ENCODE measurements at places on chromosomes 13 and 19. TPM values are rescaled to one million over a fixed set of nuclear protein-coding genes. Genes with fewer than 3 reads are reported as not detected.

Gene JAK3
- total RNA-seq = 7.1 TPM

Gene FOXO1
- 23.6 TPM for total RNA-seq

DNA sequence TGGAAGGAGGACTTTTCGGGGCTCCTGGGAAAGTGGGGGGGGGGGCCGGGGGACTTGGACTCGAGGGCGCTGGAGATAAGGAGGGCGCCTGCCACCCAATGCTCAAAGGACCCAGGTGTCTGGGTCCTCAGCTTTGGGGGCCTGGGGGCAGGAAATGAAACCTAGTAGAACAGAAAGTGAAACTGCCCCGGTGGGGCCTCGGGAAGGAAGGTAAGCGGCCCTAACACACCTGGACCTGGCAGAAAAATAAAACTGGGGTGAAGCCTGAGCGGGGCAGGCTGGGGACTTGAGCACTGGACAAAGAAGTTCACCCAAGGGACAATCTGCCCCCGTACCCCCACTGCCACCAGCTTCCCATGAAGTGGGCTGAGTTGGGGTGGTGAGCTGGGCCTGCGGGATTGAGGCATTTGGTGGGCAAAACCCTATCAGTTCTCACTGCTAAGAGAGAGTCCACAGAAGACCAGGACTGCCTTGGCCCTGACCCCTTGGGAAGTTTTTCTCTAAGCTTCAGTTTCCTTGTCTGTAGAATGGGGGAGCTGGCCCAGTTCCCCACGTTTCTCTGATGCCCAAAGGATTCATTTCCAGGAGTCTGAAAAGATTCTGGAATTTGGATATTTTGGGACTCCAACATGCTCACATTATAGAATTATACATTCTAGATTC, 2.3 kb downstream of the PRKD2 start:
- DNase-seq = no peak
- H3K27ac ChIP-seq = peak overlapping the region; percentile 89
- no peaks in the 10 kb centered on the region for H3K36me3 ChIP-seq
- no peaks in the 10 kb centered on the region for H3K27me3 ChIP-seq
- peak overlapping the region; percentile 72 for H3K4me3 ChIP-seq
- H3K4me1 ChIP-seq = no peaks in the 10 kb centered on the region

DNA sequence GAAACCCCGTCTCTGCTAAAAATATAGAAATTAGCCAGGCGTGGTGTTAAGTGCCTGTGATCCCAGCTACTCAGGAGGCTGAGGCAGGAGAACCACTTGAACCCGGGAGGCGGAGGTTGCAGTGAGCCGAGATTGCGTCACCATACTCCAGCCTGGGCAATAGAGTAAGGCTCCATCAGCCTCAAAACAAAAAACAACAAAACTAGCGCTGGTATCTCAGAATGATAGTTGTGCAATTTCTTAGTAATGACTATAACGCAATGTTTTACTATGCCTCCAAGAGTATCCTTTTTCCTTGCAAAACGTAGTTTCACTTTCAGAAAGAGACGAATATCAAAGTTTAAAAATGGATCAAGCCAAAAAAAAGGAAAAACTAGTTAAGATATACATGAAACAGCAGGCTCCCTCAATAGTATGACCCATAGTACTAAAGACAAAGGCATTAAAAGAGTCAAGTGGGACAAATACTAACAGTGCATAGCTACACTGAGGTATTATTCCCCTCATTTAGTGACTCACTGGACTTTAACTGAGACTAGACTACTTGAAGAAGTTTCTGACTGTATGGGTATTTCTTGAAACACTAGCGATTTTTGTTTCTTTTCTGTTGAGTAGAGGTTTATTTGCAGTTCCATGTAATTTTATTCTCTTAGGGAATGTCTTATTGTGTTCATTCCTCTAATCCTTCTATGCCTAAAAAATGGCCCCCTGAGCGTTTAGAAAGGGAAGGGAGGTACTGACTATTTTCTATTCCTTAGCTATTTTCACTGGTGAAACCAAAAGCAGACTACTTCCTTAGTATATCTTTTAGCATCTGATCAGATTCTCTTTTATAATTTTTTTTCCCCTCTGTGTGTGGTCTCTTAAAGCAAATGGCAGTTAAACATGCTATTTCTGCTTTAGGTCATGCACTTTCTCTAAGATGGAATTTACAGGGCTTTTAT, 10.4 kb upstream of the ITM2B start:
- peak overlapping the region; percentile 50 for H3K4me3 ChIP-seq
- DNase-seq = no peak
- peaks cover 8% of the 10 kb centered on the region for H3K4me1 ChIP-seq
- H3K36me3 ChIP-seq = no peaks in the 10 kb centered on the region
- H3K27ac ChIP-seq = peak overlapping the region; percentile 65

GRCh38 chr19:17054746-17055145, 20.5 kb downstream of the HAUS8 start:
- H3K4me3 ChIP-seq = no peak overlapping the region
- no peak for DNase-seq
- no peaks in the 10 kb centered on the region for H3K4me1 ChIP-seq
- H3K36me3 ChIP-seq = peaks cover 51% of the 10 kb centered on the region
